ENCODE measurements at places on chromosomes 12 and 14. TPM values are rescaled to one million over a fixed set of nuclear protein-coding genes. Genes with fewer than 3 reads are reported as not detected.
A peak's percentile ranks its signal among the peaks of the same experiment; 100 is the strongest.

DNA sequence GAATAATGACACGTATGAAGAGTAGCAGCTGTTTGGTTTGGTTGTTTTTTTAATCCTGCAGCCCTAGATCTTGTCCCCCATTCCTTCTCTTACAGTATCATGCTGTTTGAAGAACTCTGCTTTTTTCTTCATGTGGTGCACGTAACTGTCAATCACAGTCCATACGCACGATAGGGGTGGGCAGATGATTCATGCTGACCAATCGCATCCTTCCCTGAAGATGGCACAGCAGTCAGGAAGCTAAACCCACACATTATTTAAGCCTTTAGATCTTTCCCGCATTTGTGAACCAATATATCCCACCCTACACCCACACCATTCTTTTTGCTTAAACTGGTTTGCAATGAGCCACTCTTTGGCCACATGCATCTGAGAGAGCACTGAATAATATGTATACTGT lies 158.9 kb upstream of the PLEKHA5 start:
- no peaks in the 10 kb centered on the region for H3K36me3 ChIP-seq
- no peak overlapping the region for H3K4me3 ChIP-seq
- no peaks in the 10 kb centered on the region for H3K4me1 ChIP-seq
- H3K27me3 ChIP-seq: no peaks in the 10 kb centered on the region
- DNase-seq: no peak

DNA sequence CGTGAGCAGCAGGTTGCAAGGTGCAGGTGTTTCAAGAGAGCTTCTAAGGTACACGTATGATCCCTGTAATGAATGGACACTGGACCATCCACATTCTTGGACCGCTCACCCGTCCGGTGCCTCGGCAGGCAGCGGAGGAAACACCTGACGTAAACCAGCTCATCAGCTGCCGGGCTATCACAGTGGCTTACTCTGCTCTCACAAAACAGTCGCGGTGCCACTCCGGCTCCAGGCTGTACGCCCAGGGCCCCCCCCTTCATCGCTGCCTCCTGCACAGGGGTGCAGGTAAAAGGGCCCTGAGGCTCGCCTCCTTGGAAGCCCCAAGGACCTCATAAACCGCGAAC lies 436 bp downstream of the VPS33A start:
- H3K27ac ChIP-seq: peak overlapping the region; percentile 97
- peak overlapping the region; percentile 95 for H3K4me3 ChIP-seq
- peaks cover 14% of the 10 kb centered on the region for H3K4me1 ChIP-seq
- no peaks in the 10 kb centered on the region for H3K27me3 ChIP-seq

DNA sequence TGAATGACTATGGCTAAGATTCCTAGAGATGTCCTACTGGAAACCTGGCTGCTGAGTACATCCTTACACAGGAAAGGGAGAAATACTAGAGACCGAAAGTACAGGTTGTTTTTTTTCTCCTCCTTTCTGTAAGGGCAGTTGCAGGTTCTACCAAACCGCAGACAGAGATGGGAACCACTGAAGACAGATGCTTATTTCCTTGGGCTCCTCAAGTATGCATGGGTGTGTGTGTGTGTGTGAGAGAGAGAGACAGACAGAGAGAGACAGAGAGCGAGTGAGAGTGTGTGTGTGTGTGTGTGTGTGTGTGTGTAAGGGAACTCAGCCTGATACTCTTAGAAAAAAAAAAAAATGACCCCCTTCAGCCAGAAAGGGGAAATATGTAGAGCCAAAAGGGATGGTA lies 42.5 kb downstream of the MAP4K5 start:
- no peak overlapping the region for H3K4me3 ChIP-seq
- no peaks in the 10 kb centered on the region for H3K4me1 ChIP-seq
- no peak overlapping the region for H3K27ac ChIP-seq
- no peaks in the 10 kb centered on the region for H3K36me3 ChIP-seq
- no peaks in the 10 kb centered on the region for H3K27me3 ChIP-seq

DNA sequence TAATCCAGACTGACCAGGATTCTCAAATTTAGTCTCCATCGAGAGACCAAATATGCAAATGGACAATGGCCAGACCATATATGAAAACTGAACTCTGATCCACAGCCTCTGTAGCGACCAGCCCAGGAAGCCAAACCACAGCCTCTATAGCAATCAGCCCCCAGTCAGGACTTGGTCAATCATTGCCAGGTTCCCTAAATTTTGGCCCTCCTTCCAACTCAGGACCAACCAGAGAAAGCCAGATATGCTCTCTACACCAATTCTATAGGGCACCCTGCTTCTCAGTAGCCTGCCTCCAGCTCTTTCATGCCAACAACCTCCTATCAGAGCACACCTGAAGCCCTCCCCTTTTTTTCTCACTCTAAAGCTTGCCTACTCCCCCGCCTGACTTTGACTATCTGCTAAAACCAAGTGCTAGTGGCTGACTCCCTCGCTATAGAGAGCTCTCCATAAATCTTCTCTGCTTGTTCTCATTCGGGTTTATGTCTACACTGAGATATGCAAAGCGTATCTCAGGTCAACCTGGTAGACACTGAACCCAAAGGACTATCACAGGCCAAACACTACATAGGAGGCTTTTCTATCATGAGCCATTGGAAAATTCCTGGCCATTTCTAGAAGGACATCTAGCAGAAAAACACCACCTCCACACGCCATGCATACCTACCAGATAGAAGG lies 110.5 kb upstream of the FUT8 start:
- H3K4me1 ChIP-seq: peaks cover 57% of the 10 kb centered on the region
- no peaks in the 10 kb centered on the region for H3K27me3 ChIP-seq
- H3K36me3 ChIP-seq: no peaks in the 10 kb centered on the region

GRCh38 chr12:65121049-65121955 lies at the start of gene WIF1:
Gene WIF1 (minus strand): TSS chr12:65121305. CDS start chr12:65121191, 114 bp downstream.
- H3K4me1 ChIP-seq: peaks cover 20% of the 10 kb centered on the region
- no peak within 1 kb of the TSS for H3K27ac ChIP-seq
- H3K27me3 ChIP-seq: peaks cover 34% of the 10 kb centered on the region
- DNase-seq: peak; percentile 40

DNA sequence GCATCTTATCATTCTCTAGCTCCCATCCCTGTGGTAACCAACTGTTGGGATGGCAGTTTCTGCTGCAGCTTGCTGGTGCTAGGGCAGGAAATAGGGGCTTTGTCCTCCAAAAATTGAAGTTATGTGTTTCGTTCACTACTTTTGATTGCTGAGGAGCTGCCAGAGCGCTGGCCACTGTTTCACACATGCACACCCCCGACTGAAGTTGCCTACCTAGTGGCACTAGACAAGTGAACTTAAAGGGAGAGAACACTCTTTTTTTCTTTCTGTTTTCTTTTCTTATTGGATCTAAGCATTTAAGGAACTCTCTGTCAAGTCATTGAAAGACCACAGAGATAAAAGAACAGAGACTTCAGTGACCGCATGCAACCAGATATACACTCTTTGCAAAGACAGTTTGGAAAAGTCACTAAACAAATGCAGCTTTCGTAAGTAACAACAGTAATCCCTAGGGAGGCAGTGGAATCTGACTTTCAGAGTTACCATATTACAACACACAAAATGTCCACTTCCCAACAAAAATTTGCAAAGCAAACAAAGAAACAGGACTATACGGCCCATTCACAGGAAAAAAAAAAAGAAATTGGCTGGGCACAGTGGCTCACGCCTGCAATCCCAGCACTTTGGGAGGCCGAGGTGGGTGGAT lies 12.0 kb downstream of the TFCP2 start:
- DNase-seq: no peak
- H3K36me3 ChIP-seq: no peaks in the 10 kb centered on the region
- no peak overlapping the region for H3K27ac ChIP-seq
- H3K4me1 ChIP-seq: no peaks in the 10 kb centered on the region
- H3K27me3 ChIP-seq: no peaks in the 10 kb centered on the region

DNA sequence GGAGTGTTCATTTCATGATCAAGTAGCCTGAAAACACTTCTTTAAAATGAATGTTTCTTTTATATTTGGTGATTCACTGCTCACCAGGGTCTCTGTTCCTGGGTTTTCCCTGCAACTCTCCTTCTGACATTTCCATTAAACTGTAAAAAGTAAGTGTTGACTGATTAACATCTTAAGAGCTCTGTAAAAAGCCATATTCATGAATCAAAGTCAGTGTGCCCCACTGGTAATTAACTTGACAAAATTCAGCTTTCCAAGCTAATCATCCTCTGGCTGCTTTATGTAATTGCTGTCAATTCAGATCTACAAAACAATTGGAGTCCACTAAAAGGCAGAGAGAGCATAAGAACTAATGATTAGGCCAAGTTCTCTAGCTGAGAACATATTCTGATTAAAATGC lies 41.6 kb downstream of the CNTN1 start:
- no peak overlapping the region for H3K4me3 ChIP-seq
- DNase-seq: no peak
- no peaks in the 10 kb centered on the region for H3K27me3 ChIP-seq
- no peaks in the 10 kb centered on the region for H3K36me3 ChIP-seq

DNA sequence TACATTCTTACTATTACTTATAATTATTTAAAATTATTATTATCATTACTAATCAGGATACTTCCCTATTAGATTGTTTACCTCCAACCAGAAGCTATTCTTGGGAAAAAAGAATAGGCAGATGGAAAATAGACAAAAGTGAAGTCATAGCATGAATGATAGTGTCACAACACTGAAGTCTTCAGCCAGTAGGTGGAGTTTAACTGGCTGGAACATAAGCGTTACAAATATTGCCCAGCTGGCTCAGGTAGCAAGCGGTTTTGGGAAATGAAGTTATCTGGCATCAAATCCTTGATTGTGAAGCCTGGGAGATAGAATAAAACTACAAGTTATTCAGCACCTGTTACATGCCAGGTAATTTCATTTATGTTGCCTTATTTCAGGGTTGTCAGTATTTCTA lies 762.9 kb downstream of the C12orf50 start:
- no peak overlapping the region for H3K27ac ChIP-seq
- H3K27me3 ChIP-seq: no peaks in the 10 kb centered on the region
- DNase-seq: no peak
- H3K4me3 ChIP-seq: no peak overlapping the region
- no peaks in the 10 kb centered on the region for H3K4me1 ChIP-seq
- H3K36me3 ChIP-seq: no peaks in the 10 kb centered on the region

DNA sequence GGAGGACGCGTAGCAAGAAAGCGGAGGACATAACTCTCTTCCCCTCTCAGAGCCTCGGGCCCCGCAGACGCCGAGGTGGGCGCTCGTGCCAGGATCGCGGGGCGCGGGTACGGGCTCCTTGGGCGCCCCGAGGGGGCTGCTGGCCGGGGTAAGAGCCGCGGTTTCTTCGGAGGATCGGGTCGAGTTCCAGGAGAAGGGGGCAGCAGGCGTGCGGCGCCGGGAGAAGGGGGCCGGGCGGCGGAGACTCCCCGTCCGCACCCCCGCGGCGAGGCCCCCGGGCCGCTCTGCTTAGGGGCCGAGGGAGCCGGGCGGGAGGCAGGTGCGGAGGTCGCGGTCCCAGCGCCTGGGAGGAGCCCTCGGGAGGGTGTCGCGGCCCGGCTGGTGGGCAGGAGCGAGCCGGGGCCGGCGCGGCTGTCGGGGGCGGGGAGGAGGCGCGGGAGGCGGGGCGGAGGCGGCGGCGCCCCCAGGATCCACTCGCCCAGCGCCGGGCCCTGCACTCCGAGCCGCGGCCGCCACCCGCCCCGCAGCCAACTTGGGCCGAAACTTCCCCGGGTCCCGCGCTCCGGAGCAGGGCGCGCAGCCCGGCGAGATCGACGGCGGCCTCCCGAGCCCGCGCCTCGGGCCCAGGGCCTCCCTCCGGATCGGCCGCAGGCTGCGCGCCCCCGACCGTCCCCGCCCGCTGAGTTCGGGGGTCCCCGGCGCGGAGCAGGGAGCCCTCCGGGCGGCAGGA lies 64.4 kb downstream of the FBXL14 start:
- H3K27ac ChIP-seq: no peak overlapping the region
- H3K36me3 ChIP-seq: no peaks in the 10 kb centered on the region
- H3K27me3 ChIP-seq: no peaks in the 10 kb centered on the region
- peak; percentile 38 for DNase-seq

- H3K4me1 ChIP-seq: no peaks in the 10 kb centered on the region
- H3K27me3 ChIP-seq: no peaks in the 10 kb centered on the region
- no peak for DNase-seq
- H3K27ac ChIP-seq: no peak overlapping the region
- H3K36me3 ChIP-seq: no peaks in the 10 kb centered on the region
These were observed 61.5 kb downstream of the MAP1LC3B2 start for GRCh38 chr12:116620492-116621191.

DNA sequence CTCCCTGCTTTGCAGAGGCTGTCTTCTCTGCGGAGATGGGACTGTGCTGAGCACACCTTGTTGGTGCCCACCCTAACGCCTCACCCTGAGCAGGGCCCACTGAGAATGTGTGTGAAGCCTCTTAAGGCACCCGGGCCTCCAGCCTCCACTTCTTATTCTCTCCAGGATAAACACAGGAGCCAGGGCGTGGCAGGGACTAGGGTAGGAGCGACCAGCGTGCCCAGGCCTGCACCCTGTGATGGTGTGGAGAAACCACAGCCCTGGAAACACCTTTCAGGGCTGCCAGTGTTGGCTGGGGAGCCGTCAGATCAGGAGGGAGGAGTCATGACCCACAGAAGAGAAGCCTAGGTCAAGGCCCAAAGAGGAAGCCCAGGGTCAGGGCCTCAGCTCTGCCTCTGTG lies 41.3 kb downstream of the VDR start:
- no peak overlapping the region for H3K4me3 ChIP-seq
- H3K27me3 ChIP-seq: no peaks in the 10 kb centered on the region
- no peaks in the 10 kb centered on the region for H3K36me3 ChIP-seq
- DNase-seq: no peak
- peaks cover 14% of the 10 kb centered on the region for H3K4me1 ChIP-seq

DNA sequence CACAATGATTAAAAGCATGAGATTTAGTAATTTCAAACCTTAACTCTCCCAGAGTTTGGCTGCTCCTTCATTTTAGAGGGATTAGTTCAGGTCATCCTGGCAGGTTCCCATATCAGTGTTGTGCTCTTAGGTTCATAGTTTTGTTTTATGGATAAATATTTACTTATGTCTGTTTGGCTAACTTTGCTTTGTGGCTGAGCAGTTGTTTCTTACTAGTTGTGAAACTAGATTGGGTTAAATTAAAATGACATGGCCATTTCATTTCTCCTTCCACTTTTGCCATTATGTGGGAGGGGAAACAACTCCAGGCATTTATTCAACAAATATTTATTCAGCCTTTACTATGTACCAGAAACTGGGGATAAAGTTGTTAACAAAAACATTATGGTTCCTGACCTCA lies 158.8 kb downstream of the TMTC3 start:
- no peaks in the 10 kb centered on the region for H3K36me3 ChIP-seq
- H3K4me1 ChIP-seq: no peaks in the 10 kb centered on the region
- no peak overlapping the region for H3K27ac ChIP-seq
- no peaks in the 10 kb centered on the region for H3K27me3 ChIP-seq
- H3K4me3 ChIP-seq: no peak overlapping the region
- DNase-seq: no peak

GRCh38 chr14:67623114-67623513 lies 3.4 kb downstream of the ARG2 start:
- DNase-seq: no peak
- peaks cover 12% of the 10 kb centered on the region for H3K4me1 ChIP-seq
- no peak overlapping the region for H3K27ac ChIP-seq
- H3K27me3 ChIP-seq: no peaks in the 10 kb centered on the region

NINJ2 gene
- total RNA-seq: 2.9 TPM

TMPRSS12 gene
- total RNA-seq: not detected

CLEC4E gene
- total RNA-seq: not detected

All from B cell (primary cell).